ENCODE measurements at places on chromosomes 1 and 21.

DNA sequence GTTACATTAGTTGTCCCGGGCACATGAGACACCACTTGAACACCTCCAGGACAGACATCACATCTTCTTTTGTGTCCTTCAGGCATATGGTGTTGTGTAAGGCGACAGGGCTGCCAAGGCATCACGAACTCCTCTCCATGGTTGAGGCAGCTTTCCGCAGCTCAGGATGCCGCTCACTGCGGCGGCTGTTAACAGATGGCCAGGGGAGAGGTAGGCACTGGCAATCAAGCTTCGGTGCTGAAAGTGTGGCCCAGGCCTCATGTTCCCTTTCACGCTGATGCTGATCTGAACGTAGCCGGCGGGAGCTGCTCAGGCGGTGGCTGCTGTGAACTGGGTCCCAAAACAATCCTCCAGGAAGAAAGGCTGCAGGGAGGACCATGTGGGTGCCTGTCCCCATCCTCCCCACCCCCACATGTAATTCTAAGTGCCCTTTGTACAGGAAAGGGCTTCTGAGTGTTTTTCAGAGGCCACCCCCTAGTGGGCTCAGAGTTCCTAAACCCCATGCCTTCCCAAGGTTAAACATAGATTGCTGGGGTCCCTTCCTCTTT, 287.1 kb upstream of the AJAP1 start:
- no peak for DNase-seq

DNA sequence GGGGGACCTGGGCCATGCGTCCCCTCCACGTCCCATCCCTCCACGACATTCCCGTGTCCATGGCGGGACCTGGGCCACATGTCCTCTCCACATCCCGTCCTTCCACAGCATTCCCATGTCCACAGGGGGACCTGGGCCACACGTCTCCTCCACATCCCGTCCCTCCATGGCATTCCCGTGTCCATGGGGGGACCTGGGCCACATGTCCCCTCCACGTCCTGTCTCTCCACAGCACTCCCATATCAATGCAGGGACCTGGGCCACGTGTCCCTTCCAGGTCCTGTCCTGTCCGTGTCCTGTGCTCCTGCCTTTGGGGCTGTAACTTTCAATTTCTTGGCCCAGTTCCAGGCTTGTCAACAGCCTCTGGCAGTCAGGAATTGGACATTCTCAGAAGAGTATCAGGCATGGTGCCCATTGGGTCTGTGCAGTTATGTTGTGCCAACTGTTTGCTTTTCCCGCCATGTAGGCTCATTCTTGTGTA, 47.1 kb downstream of the WNT9A start:
- no peak for DNase-seq

- no peak for DNase-seq
Measured at GRCh38 chr1:36133484-36133883, 8.5 kb upstream of the COL8A2 start.

GRCh38 chr1:1081311-1082238, 7.5 kb upstream of the RNF223 start:
- DNase-seq, result no peak

Measured in inflammatory macrophage treated with lipopolysaccharide for 1 hour (primary cell).